ENCODE measurements at places on chromosomes 16 and 17. TPM values are rescaled to one million over a fixed set of nuclear protein-coding genes. Genes with fewer than 3 reads are reported as not detected.

GRCh38 chr16:47323241-47323640 lies 137.6 kb downstream of the ITFG1 start:
- no peak for DNase-seq

OTOP3 gene
- not detected for total RNA-seq

- DNase-seq, result no peak
Measured at GRCh38 chr17:76444518-76445311, 8.2 kb downstream of the UBE2O start.

- DNase-seq, result peak; percentile 55
Measured at GRCh38 chr16:31471875-31472708, at the start of gene TGFB1I1. TGFB1I1 (plus strand) TSS chr16:31472152; CDS start chr16:31472189, 37 bp downstream.

GRCh38 chr16:56101480-56101879 lies 89.8 kb upstream of the GNAO1 start:
- no peak for DNase-seq

ARL5C gene
- total RNA-seq, result not detected

TBC1D3C gene
- total RNA-seq, result 3.4 TPM

C1QTNF8 gene
- total RNA-seq, result not detected

DNA sequence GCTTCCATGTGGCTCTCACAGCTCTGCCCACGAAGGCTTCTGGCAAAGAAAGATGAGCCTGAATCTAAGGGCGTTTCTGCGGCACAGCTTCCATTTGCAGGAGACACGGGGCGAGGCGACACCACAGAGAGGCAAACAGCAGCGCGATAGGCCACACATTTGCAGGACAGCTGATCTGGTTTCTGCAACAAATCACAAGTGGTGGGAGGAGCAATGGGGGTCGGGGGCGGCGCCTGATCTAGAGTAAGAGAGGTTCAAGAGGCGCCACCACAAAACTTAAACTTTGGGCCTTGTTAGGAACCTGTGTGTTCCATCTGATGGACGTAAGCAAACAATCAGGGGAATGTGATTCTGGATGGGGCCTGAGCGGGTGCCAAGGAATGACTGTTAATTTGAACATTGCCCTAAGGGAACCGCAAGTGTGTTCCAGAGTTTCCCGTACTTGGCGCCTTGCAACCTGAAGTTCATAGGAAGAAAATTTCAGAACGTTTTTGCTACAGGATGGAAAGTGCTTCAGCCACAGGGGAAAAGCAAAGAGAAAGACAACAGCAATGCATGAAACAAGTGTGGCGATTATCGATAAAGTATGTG lies 18.9 kb upstream of the ENPP7 start:
- peak; percentile 78 for DNase-seq

DNA sequence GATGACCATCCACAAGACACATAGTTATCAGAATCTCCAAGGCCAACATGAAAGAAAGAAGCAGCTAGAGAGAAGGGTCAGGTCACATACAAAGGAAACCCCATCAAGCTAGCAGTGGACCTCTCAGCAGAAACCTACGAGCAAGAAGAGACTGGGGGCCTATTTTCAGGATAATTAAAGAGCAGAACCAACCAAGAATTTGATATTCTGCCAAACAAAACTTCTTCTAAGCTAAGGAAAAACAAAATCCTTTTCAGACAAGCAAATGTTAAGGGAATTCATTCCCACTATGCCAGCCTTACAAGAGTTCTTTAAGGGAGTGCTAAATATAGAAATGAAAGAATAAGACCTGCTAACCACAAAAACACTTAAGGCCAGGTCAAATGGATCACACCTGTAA lies 47.8 kb downstream of the ITFG1 start:
- DNase-seq, result no peak

GRCh38 chr16:70394853-70395252 lies 44.0 kb downstream of the ST3GAL2 start:
- no peak for DNase-seq

DNA sequence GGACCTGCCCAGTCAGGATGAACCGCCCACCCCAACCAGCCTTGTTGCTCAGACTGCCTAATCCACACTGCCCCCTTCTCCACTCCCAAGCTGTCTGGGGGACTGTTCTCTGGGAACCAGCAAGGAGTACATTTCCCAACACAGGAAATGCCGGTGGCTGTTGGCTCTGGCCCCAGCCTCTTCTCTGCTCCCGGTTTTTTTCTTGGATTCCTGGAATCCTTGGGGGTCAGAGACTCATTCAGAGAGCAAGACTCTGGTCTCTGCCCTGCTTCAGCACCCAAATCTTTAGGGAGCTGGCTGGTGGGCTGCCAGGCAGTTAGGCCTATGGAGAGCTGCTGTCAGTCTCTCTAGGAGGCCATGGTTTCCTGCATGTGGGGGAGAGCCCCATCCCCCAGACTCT lies 10.8 kb upstream of the MTMR4 start:
- peak; percentile 93 for DNase-seq

PLEKHG4 gene
- 32.7 TPM for total RNA-seq

ELAC2 gene
- total RNA-seq, result 67.1 TPM

DNA sequence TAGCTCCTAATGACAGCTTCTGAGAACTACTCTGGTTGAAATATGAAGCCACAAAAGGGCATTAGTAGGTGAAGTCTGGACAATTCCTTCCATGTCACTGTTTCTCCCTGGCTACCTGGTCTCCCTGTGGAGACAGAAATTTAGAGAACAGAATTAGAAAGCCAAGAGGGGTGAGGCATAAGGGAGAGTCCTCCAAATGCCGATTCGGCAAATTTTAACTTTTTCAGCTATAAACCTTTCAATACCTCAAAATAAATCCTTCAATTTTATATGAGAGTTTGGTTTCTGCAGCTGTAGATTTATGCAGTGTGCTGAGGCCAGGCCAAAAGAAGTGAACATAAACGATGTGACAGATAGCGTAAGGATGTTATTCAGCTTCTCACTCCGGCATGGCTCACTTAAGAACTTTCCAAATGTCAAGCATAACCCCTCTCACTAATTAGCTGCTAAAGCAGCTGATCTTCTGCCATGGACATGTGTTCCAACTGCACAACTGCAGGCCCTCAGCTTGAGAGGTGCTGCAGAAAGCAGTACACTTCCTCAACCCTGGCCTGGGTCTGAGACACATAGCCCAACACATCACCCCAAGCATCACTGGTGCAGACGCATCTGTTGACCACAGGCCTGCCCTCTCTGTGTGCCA lies 247.9 kb upstream of the SOX9 start:
- no peak for DNase-seq

All from MCF 10A (cell line).